Smooth muscle cell of bladder (primary cell): ENCODE measurements at places on chromosomes 2 and 18. TPM values are rescaled to one million over a fixed set of nuclear protein-coding genes. Genes with fewer than 3 reads are reported as not detected.

Gene POMC
- 0.57 and 2.8 TPM in 2 replicates for total RNA-seq

Gene CDH2
- 33.7 and 72.4 TPM in 2 replicates for total RNA-seq

Gene FBLN7
- 0.57 and 0.74 TPM in 2 replicates for total RNA-seq

Gene AGAP1
- total RNA-seq: 6.5 and 10.8 TPM in 2 replicates

Gene GKN2
- total RNA-seq: not detected in 2 replicates

Gene GAD1
- 0.09 and 0.28 TPM in 2 replicates for total RNA-seq

Gene TUBA4B
- total RNA-seq: not detected in 2 replicates

Gene EMILIN1
- 203 and 242 TPM in 2 replicates for total RNA-seq

Gene FNDC4
- 11.9 and 14.0 TPM in 2 replicates for total RNA-seq

Gene GALNT14
- total RNA-seq: not detected in 2 replicates

Gene EIPR1
- total RNA-seq: 23.4 and 28.4 TPM in 2 replicates

Gene RNF181
- total RNA-seq: 232 and 290 TPM in 2 replicates
